Activated CD4-positive, alpha-beta T cell treated with anti-CD3 and anti-CD28 coated beads for 36 hours (primary cell): ENCODE measurements at places on chromosomes 5 and 9.

DNA sequence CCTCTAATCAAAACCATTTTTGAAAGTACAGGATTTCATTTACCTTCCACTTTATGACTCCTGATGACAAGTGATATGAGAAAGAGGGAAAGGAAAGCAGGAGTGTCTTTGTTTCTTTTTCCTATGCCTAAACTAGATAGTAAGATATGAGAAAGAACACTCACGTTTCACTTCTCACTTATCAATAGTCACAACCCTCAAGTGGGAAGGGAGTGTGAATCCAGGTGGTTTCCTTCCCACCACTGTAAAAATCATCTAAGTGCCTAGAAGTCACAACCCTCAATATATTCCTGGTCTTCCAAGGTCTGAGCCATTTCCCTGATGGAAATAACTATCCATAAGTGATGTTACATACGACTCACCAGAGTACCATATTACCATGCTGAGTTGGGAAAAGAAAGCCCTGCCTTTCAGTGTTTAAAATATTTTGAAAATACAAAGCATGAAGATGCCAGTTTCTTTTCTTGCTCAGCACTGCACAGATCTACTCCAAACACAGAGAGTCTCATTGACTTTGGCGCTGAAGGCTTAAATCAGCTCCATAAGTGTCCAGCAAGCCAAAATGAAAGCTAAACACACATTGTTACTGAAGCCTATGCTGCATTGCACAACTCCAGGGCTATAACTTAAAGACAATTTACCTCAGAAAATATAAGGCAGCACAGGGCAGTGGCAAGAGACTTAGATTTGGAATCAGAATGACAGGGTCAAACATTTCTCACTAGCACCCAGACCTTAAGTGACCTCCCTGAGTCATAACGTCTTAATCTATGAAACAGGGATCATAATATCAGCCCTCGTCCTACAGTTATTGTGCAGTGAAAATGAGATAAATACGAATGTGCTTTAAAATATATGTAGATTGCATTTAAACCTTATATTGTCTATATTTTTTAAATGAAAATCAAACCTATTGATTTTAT, 301.2 kb downstream of the KIAA0825 start:
- no peak for DNase-seq

DNA sequence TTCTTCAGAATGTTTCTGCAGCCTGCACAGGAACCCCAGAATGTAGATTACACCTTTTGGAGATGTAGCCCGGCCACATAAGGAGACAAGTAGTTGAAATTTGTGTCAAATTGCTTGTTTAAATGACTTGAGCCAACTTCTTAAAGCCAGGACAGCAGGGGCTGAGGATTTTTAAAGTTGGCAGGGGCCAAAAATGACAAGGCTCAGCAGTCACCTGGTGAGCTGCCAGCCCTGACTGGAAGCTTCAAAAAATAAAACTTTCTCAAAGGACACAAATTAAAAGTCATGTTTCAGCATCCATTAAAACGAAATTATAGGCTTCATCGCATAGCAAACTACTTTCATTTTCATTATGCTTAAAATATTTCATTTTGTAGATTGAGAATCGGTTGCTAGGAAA, 340.3 kb upstream of the WWC1 start:
- DNase-seq, result no peak

GRCh38 chr9:93536167-93536566, 40.2 kb upstream of the PHF2 start:
- no peak for DNase-seq

GRCh38 chr9:127290561-127291065, 26.0 kb downstream of the GARNL3 start:
- no peak for DNase-seq

GRCh38 chr5:55440188-55440646, 94.5 kb downstream of the PLPP1 start:
- DNase-seq, result peak; percentile 40

DNA sequence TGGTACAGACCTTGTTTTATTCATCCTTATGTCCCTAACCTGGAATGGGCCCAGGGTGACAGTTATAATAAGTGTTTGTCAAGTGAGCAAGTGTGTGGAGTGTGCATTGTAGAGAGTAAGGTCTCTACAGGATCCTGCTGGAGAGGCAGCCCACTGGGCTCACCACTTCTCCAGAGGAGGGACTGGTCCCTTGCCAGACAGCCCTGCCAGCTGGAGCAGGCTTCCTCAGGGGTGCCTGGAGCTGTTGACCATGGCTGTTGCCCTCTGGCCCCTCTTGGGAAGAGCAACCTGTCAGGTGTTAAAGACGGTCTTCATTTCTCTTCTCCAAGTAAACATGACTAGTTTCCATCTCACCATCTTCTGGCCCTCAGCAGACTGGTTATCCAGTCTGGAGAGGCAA, 20.0 kb downstream of the IRF1 start:
- peak; percentile 6 for DNase-seq

DNA sequence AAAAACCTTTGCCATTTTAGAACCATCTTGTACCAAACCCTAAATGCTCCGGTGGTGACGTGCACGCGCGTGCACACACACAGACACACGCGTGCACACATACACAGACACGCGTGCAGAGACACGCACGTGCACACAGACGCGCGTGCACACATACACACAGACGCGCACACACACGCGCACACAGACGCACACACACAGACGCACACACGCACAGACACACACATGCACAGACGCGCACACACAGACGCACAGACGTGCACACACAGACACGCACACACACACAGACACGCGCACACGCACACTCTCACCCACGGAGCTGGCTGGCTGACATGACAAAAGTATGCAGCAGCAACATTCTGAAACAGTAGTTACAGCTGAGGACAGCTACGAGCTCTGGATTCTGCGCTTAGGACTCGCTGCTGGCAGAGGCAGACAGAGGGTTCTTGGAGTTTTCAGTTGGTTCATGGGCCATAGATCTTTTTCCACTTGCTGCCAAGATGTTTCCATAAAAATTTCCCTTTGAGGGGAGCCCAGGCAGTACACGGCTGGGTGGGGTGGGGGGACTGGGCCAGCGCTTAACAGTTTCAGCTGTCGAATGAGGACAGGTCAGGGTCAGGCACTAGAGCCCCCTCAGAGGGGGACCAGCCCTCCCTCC, 46.2 kb upstream of the UBAC1 start:
- no peak for DNase-seq

DNA sequence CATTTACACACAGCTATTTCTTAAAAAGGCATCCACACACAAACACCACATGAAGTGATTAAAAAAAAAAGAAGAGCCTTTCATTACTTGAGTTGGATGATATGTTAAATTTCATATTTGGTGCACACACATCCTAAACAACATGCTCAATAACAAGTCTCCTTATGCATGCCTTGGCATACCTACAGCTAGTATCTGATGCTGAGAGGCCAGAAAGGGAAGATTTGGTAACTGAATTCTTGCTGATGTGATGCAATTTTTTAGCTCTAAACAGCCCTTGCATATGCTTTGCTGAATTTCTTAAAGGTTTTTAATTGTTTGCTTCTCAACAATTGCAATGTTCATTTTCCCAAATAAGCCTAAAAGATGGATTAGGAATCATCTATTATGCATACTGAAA, 338.8 kb downstream of the ARL15 start:
- DNase-seq, result no peak

GRCh38 chr5:131067636-131068035, 97.4 kb downstream of the HINT1 start:
- DNase-seq, result no peak

GRCh38 chr5:43236653-43237355, 44.8 kb downstream of the NIM1K start:
- DNase-seq, result no peak

GRCh38 chr5:117800261-117800660, 1188.1 kb downstream of the DTWD2 start:
- no peak for DNase-seq

- no peak for DNase-seq
Observed at GRCh38 chr5:159800131-159800840, 116.0 kb upstream of the ADRA1B start.

GRCh38 chr5:179374506-179375235, 29.4 kb upstream of the ADAMTS2 start:
- no peak for DNase-seq

DNA sequence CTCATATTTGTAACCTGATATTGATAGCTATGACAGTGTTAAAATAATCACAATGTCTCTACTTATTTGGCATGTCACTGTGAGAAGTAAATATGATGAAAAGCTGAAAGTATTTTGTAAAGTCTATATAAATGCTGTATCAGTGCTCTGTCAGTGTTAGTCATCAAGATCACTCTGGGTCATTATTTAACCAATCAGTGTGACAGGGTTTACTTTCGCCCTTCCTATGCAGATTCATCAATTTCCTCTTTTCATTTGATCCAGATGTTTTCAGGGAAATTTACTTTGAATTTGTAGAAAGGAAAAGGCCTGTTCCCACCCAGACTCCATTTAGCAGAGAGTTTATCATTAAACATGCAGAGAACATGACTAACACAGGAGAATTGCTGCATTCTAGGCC, 9.9 kb upstream of the PCSK5 start:
- DNase-seq, result no peak

GRCh38 chr5:148846930-148847329, 20.5 kb downstream of the ADRB2 start:
- no peak for DNase-seq

DNA sequence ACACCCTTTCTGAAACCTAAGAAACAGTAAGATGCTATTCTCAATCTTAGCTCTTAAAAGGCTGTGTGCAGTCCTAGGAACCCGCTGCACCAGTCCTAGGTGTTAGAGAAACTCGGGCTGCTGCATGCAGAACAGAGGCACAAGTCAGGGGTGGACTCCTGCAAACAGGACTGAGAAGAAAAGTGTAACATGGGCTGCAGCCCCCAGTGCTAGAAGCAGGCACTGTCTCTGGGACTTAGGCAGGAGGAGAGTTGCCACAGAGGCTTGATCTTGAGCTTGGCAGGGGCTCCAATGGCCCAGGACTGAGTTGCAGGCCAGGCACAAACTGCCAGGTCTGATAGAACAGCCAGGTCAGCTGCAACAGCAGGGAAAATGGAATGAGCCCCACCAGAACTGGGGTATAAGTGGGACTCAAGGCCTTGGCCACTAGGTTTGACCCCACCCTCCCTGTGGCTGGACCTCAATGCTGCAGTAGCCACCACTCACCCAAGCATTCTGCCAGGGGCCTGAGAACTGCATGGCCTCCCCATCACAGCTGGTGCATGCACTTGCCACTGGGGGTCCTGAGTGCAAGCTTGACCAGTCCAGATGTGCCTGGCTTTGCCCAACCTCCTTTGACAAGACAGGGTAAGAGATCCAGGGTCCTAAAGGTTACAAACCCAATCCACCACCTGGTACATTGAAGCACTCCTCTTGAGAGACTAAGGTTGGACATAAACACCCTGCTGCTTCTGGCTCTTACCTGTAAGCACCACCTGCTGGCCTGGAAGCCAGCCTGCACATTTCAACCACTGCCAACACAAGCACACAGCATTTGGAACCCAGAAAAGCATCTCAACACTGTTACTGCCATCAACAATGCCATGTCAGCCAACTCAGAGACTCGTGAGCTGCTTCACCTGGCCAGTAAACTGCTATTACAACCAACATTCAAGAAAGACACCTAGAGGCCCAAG, 103.3 kb downstream of the FBXL17 start:
- DNase-seq, result peak; percentile 13

DNA sequence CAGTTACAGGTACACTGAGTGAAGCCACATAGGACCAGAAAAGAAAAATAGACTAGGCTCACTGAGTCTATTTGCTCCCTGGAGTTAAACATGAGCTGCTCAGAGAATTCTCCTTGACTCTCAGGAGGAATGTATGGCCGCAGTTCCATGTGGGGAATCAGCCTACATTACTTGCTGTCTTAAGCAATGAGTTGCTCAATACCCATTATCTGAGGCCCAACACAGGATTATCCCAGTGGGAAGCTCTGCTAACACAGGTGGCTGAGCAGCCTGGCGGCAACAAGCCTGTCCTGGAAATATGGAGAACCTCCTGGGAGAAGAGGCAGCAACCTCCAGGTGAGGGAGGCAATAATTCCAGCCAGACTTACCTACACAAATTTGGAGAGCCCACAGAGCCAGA, 177.5 kb upstream of the NREP start:
- no peak for DNase-seq

GRCh38 chr5:75710637-75711036, 6.6 kb downstream of the POC5 start:
- no peak for DNase-seq

DNA sequence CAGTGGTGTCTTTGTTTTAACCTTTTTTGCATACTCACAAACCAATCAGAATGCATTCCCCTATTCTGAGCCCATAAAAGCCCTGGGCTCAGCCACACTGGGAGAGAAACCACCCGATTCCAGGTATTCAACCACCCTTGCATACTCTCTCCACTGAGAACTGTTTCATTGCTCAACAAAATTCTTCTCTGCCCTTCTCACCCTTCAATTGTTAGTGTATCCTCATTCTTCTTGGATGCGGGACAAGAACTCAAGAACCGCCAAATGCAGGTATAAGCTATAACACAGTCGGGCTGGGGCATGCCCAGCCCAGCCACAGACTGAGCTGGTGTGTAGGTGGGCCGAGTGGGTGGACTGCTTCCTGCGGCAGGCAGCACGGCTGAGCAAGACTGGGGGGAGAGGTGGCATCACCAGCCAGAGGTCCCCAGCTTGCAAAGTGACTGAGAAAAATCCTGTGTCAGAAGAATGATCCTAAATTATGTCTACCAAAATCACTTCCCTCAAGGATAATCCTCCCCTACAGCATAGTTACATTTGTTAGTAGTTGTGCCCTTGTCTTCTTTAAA, 141.0 kb downstream of the SSBP2 start:
- no peak for DNase-seq

- DNase-seq, result no peak
Observed at GRCh38 chr5:91373006-91373405, 10.1 kb downstream of the ARRDC3 start.

DNA sequence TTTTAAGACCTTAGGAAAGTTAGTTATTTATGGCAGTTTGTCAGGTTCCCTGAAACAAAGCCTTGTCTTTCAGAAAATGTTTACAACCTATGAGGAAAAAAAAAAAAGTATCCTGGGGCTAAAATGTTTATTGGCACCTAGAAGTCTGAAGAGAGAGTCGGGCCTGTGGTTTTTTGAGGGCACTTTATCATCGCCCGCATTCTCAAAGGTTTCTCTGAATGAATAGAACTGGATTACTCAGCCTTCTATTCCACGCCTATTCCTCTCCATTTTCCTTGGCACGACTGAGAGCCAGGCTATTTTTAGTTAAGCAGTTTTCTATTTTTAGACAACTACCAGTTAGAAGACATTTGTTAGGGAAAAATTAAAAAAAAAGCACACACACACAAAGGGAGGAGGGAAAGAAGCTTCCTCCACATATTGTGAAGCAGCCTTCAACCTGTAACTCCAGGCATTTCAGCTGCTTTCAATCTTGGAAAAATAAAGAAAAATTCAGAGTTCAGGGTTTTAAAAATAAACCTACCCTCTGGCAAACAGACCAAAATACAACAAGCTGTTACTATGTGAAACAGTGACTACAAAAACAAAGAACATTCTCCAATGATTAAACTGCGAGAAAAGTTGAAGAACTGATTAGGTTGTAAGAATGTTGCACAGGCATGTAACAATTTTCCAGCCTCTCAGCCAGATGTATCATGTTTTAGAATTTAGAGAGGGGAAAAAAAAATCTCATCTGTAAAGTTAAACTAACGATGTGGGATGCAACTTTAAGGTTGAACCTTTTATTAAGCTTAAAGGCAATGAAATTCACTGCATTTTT, 97.0 kb downstream of the MEF2C start:
- DNase-seq, result peak; percentile 30

- DNase-seq, result no peak
Observed at GRCh38 chr9:37290940-37291485, 131.5 kb upstream of the GRHPR start.

GRCh38 chr9:94584555-94584954, 9.1 kb downstream of the FBP2 start:
- DNase-seq, result peak; percentile 10

GRCh38 chr9:34862836-34863235, 95.2 kb upstream of the PHF24 start:
- DNase-seq, result no peak
